ENCODE measurements at places on chromosomes 5 and 9. TPM values are rescaled to one million over a fixed set of nuclear protein-coding genes. Genes with fewer than 3 reads are reported as not detected.

DNA sequence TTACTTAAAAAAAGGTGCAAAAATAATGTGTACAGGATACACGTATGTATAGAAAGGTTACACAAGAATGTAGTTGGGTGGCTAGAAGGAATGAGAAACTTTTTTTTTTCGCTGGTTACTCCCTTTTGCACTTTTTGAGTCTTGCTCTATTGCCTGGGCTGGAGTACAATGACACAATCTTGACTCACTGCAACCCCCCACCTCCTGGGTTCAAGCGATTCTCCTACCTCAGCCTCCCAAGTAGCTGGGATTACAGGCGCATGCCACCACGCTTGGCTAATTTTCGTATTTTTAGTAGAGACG is 15.8 kb downstream of the FBXW11 start:
- DNase-seq: no peak

DNA sequence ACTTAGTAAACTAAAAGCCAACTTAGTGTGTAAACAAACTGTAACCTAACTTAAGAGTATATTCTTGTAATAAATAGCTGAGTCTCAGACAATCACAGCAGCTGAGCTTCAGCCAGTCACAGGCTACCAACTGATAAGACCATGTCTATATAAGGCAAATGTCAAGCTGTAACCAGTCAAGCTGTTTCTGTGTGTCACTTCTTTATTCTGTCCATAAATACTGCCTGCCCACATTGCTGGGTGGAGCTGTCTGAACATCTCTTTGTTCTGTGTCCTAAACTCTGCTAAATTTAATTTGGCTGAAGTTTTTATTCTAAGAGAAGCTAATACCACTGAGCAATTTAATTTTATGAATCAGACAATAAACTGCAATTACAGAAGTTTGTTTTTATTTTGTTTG is 412.1 kb upstream of the CDH10 start:
- no peak for DNase-seq

- DNase-seq: peak; percentile 44
Measured at GRCh38 chr9:27194401-27195091, 85.5 kb downstream of the TEK start.

PCDHGA5 gene
- total RNA-seq: 0.63 TPM

TMEM252 gene
- not detected for total RNA-seq

Data from epithelial cell of proximal tubule (primary cell).